Activated CD8-positive, alpha-beta T cell treated with anti-CD3 and anti-CD28 coated beads for 36 hours (primary cell): ENCODE measurements at places on chromosomes 6 and 20. TPM values are rescaled to one million over a fixed set of nuclear protein-coding genes. Genes with fewer than 3 reads are reported as not detected.

DNA sequence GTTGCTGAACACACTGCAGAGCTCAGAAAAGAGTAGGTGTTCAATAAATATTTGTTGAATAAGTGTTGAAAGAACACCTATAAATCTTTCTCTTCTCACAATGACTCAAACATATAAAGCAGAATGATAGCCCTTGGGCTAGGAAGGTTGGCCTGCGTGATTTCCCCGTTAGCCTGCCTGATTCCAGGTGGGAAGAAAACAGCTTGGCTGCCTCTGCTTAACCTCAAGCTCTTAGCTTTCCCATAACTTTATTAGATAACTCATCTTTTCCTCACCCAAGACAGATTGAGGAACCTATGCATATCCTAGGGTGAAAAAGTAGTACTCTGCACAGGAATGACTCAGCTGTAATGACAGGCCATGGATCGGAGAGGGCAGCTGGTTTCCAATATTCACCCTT is 300.3 kb upstream of the ID4 start:
- no peak for DNase-seq

DNA sequence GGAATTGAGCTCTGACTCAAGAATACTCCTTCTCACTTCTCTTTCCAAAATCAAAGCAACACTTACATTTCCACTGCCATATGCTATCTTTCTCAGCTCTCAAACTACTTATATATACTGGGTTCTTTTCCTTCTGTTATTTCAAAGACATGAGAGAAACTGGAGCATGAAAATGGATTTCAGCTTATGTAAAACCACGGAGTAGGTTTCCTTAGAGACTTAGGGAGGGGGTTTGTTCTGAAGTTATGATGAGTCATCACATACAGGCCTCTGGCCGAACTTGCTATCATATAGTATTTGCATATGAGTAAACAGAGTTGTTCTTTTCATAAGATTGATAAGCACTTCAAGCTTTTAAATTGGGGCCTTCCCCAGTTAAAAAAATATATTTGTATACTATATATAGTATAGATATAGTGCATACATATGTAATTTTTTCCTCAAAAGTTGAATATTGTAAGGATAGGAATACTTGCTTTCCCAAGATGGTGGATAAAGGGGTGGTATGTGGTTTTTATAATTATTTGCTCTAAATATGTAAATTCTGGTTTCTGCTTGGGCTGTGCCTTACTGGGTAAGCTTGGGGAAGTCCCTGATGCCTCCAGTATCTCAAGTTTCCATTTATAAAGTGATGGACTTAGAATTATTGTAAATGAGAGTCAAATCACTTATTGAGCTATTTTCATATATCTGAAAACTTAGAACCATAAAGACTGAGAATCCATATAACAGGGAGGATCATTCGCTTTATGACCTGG is 273.9 kb downstream of the RFPL4B start:
- no peak for DNase-seq

GRCh38 chr6:97312241-97312640 is 29.2 kb upstream of the MMS22L start:
- DNase-seq, result no peak

DNA sequence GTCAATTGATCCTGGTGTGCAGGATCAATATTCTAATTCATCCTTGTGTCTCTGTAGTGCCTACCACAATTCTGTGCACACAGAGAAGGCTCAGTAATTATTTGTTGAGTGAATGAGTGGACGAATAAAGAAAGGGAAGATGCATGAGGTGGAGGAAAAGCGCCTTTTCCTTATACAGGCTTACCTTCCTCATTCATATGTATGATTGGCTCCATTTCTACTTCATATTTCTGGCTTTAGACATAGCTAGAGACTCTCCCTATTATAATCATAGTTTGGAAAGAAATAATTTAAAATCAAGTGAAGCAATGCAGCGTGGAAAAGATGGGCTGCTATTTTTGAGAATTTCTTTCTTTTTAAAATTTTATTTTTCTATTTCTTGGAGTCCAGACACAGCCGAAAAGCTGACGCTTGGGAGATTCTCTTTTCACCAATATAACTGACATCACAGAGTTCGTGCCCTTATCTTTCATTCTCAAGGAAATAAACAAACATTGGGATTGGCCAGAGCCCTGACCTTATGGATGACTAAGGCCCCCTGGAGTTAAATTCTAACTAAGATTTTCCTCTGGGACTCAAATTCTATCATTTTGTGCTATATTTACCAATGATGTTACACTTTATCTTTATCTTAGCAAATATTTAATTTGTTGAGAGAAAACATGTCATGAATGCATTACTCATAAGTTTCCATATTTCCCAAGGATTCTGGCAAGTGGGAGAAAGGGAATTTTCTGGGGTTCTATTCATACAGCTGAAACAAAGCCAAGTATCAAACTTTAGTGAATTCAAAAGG is 48.1 kb downstream of the PRL start:
- DNase-seq, result no peak

LIN28B gene
- not detected for total RNA-seq

- no peak for DNase-seq
Observed at GRCh38 chr6:340186-340955, 48.1 kb downstream of the DUSP22 start.

- no peak for DNase-seq
Observed at GRCh38 chr6:169268276-169268675, 14.6 kb upstream of the THBS2 start.

RIPOR3 gene
- total RNA-seq, result not detected

EYA4 gene
- not detected for total RNA-seq

GRCh38 chr6:47306887-47307286 is 2.8 kb downstream of the TNFRSF21 start:
- DNase-seq, result no peak

GRCh38 chr6:99789767-99790166 is 183.1 kb downstream of the PRDM13 start:
- DNase-seq, result no peak

GRCh38 chr6:145963216-145964068 is 716 bp downstream of the SHPRH start:
- peak; percentile 57 for DNase-seq

PTGIS gene
- 1.6 TPM for total RNA-seq
